ENCODE measurements at places on chromosomes 1 and 21.

DNA sequence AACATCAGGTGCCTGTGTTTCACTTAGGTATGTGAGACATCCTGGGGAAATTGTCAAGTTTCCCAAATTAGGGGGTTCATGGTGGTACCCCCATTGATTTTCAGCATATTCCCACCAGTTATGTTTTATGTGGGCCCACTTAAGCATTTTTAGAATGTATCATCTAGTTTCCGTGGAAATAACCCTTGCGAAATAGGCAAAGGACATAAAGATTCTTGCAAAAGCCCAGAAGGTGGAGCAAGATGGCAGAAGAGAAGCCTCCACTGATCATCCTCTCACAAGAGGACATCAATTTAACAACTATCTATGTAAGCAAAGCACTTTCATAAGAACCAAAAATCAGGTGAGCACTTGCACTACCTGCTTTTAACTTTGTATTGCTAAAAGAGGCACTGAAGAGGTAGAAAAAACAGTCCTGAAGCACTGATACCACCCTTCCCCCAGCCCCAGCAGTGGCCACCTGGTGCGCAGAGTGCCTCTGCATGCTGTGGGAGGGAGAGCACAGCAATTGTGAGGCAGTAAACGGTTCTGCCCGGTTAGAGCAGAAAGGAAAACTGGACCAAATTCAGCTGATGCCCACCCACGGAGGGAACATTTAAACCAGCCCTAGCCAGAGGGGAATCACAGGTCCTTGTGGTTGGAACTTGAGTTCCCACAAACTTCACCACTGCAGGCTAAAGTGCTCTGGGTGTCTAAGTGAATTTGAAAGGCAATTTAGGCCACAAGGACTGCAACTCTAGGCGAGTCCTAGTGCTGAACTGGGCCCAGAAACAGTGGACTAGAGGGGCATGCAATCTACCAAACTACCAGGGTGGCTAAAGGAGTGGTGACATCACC lies 23.2 kb downstream of the MCOLN2 start:
- H3K4me3 ChIP-seq, result no peak overlapping the region
- no peaks in the 10 kb centered on the region for H3K36me3 ChIP-seq
- H3K27me3 ChIP-seq, result no peaks in the 10 kb centered on the region

GRCh38 chr1:183349201-183349711 lies 68.9 kb downstream of the NMNAT2 start:
- H3K36me3 ChIP-seq, result no peaks in the 10 kb centered on the region
- H3K4me1 ChIP-seq, result no peaks in the 10 kb centered on the region
- no peak for DNase-seq
- no peak overlapping the region for H3K4me3 ChIP-seq
- H3K27me3 ChIP-seq, result peaks cover 40% of the 10 kb centered on the region

DNA sequence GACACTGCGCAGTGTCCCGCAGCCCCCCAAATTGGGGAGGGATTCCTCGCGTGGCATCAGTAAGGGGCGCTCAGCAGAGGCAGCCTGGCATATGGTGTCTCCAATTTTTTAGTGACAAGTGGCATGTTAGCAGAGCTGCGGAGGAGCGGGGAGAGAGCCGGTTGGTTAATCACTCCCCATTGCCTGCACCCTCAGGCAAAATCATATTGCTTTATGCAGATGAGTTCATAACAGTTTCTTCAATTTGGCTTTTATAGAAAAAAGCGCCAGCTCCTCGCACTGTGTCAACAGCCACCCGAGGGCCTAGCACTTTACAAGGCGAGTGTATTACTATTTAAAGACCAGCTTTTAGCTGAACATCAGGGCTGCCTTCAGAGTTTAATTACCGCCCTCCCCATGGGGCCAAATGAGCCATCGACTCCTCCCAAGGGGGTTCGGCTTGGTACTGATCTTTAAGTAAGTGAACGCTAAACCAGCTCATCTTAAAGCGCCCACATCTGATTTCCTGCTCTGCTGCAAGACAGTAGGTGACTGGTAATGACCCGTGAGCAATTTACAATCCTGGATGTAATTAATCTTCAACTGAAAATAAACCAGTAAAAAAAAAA lies 298.9 kb downstream of the DSCAM start:
- H3K36me3 ChIP-seq, result no peaks in the 10 kb centered on the region
- DNase-seq, result no peak
- H3K4me1 ChIP-seq, result no peaks in the 10 kb centered on the region
- H3K27me3 ChIP-seq, result no peaks in the 10 kb centered on the region
- no peak overlapping the region for H3K4me3 ChIP-seq

DNA sequence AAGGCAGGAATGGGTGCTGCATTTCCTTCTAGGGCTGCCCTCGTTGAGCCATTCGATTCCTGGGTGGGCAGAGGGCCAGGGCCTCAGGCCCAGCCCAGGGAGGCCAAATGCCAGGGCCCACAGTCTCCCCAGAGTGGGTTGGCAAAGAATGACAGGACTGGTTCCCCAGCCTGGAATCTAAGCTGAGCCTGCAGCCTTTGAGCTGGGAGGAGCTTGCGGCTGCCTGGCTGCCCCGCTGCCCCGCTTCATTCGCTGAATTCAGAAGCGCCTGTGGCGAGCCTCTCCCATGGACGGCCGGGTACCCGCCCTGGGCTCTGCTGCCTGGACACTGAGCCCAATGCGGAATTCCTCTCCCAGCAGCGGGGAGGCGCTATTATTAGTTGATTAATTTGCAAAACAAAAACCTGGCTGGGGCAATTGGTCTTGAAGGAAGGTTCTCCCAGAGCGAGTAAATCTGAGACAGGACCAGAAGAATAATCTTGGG lies 32.3 kb upstream of the TARDBP start:
- H3K36me3 ChIP-seq, result no peaks in the 10 kb centered on the region
- peaks cover 30% of the 10 kb centered on the region for H3K27me3 ChIP-seq
- H3K4me3 ChIP-seq, result no peak overlapping the region
- no peak overlapping the region for H3K27ac ChIP-seq
- no peaks in the 10 kb centered on the region for H3K4me1 ChIP-seq

GRCh38 chr1:106960412-106960811 lies 96.1 kb upstream of the PRMT6 start:
- H3K36me3 ChIP-seq, result no peaks in the 10 kb centered on the region
- no peaks in the 10 kb centered on the region for H3K27me3 ChIP-seq
- no peaks in the 10 kb centered on the region for H3K4me1 ChIP-seq
- H3K27ac ChIP-seq, result no peak overlapping the region
- no peak overlapping the region for H3K4me3 ChIP-seq

- H3K27me3 ChIP-seq, result no peaks in the 10 kb centered on the region
- DNase-seq, result peak; percentile 31
- H3K36me3 ChIP-seq, result no peaks in the 10 kb centered on the region
- peaks cover 15% of the 10 kb centered on the region for H3K4me1 ChIP-seq
- H3K4me3 ChIP-seq, result no peak overlapping the region
- no peak overlapping the region for H3K27ac ChIP-seq
Observed at GRCh38 chr21:29232530-29233255, 66.0 kb upstream of the BACH1 start.

DNA sequence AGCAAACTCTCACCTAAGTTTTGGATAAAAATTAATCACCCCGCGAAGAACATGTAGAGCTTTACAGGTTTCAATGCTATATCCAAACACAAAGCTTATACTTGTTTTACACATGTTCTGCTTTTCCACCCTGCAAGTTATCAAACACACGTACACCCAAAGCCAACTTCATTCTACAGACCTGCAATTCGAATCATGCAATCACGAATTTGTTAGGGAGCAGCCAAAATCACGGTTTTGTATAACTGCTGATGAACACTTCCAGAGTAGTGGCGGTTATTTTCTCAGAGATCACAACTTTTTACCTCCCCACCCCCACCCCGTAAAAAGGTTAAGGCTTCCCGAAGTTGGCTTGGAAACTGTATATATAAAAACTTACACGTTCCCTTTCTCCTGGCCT lies 1.4 kb downstream of the HMGN1 start:
- H3K27me3 ChIP-seq, result no peaks in the 10 kb centered on the region
- peaks cover 59% of the 10 kb centered on the region for H3K36me3 ChIP-seq
- H3K4me1 ChIP-seq, result peaks cover 22% of the 10 kb centered on the region
- DNase-seq, result peak; percentile 19
- H3K27ac ChIP-seq, result no peak overlapping the region

- H3K36me3 ChIP-seq, result no peaks in the 10 kb centered on the region
- no peak overlapping the region for H3K4me3 ChIP-seq
- H3K4me1 ChIP-seq, result no peaks in the 10 kb centered on the region
- no peaks in the 10 kb centered on the region for H3K27me3 ChIP-seq
- no peak overlapping the region for H3K27ac ChIP-seq
- no peak for DNase-seq
Observed at GRCh38 chr1:38082769-38083263, 36.2 kb upstream of the POU3F1 start.
